ENCODE measurements at places on chromosomes 2 and 18. TPM values are rescaled to one million over a fixed set of nuclear protein-coding genes. Genes with fewer than 3 reads are reported as not detected.

GRCh38 chr2:217267758-217268157, 407.9 kb upstream of the TNP1 start:
- no peak for DNase-seq

DNA sequence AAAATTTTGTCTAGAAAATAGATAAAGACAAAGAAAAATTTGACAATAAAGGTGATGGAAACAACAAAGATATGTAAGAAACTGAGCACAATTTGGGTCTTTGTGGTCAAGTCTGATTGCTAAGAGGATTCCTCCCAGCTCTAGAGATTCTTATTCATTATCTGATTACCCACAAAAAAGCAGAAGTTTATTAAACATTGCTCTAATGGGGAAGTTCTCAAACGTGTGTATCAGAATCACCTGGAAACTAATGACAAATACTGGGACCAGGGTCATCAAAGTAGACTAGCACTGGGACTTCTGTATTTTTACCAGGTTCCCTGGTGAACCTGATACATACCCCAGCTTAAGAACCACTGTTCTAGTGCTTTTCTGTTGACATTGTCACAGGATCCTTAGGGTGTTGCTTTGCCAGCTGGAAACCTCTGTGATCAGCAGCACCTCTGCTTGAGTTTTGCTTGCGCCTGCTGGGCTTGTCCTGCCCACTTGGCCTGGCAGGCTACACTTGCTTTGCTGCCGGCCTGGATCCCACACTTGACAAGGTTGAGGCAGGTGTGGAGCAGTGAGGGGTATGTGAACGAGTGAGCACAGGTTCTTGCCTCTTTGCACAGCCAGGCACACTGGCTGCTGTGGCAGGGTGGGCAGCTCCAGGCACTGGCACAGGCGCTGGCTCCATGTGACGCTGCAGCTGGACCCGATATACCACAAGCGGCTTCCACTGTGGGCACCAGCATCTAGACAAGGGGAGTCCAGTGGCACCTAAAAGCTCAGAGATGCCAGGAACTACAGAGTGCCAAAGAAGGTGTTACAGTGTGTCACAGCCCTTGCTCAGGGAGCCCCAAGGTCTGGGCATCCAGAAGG, 6.2 kb upstream of the GORASP2 start:
- DNase-seq: no peak

DNA sequence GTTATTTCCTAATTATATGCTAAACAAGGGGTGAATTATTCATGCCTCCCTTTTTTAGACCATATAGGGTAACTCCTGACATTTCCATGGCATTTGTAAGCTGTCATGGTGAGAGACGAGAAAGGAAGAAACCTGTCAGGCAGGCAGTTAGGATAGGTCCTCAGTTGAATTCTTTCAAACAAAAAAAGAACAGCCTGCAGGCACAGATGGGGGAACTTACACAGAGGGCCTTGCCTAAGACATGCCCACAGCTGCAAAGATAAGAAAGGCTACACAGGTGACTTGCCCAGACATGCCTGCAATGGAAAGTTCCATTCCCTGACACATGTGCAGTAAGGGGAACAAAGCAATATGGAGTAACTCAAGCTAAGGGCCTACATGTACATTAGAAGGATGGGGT, 128.1 kb downstream of the TMEM163 start:
- DNase-seq: no peak

- no peak for DNase-seq
These were observed 54.2 kb upstream of the SEMA4C start for GRCh38 chr2:96923810-96924774.

DNA sequence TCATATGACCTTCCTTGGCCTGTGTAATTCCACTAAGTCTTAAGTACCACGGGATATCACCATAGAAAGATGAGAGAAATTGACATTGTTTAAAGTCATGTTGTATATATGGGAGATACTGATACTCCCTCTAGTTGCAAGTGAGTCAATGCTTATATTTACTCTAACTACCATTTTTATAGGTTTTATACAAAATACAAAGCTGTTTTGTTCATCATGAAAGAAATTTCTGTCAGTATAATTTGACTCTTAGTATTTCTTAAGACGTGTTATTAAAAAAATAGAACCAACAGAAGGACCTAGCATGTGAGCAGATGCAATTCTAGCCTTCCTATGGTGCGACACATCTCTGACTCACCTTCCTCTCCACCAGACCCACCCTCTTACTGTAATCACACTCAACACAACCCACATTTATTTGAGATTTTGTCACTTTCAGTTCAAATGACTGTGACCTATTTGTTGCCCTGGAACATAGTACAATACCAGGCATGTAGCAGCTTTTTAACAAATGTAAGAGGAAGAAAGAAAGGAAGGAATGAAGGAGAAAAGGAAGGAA, 453.1 kb downstream of the CMPK2 start:
- DNase-seq: no peak

GRCh38 chr2:119692310-119692709, 13.3 kb downstream of the TMEM177 start:
- DNase-seq: no peak

DNA sequence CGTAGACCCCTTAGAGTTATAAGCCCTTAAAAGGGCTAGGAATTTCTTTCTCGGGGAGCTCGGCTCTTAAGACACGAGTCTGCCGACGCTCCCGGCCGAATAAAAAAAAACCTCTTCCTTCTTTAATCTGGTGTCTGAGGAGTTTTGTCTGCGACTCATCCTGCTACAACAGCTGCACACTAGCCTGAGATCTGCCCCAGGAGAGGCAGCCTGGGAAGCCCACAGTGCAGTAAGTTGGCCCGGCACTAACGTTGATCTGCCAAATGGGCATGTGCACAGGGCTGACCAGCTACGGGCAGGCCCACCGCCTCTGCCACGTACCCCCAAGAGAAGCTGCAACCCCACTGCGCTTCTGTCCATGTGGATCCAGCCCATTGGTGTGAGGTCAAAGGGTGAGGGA, 8.4 kb upstream of the LIMS2 start:
- DNase-seq: no peak

DNA sequence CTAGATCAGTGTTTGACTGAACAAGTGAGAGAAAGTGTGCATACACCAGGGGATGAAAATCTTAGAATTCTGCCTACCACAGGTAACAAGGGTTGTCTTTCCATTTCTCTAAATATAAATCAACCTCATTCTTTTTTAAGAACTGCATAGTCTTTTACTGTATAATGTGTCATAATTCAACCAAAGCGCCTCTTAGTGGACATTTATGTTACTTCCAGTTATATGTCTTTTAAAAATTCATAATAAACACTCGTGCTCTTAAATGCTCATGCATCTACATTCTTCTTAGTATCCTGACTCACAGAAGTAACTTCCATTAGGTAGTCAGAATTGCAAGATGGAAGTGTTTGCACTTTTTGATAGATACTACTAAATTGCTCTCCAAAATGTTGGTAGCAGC, 76.2 kb downstream of the CHRNA1 start:
- no peak for DNase-seq

GRCh38 chr2:71298914-71299313, 32.7 kb upstream of the ZNF638 start:
- DNase-seq: no peak

GRCh38 chr18:10838553-10838952, 310.8 kb downstream of the PIEZO2 start:
- DNase-seq: no peak

DNA sequence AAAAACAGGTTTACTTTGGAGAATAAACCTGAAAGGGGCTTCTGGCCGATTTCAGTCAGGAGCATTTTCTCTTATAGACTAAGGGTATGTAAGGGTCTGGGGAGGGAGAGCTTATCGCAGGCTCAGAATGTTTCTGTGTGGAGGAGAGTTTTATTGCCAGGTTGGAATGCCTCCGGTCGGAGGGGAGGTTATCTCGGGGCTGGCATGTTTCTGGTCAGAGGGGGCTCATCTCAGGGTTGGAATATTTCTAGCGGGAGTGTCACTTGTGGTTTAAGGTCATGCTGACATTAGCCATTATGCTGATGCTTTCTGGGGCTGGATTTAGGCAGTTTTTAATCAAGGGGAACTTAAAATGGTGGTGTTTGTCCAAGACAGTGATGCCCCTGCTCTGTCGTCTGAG, 333.6 kb downstream of the METTL4 start:
- DNase-seq: no peak

- no peak for DNase-seq
These were observed 15.8 kb upstream of the EFR3B start for GRCh38 chr2:25026008-25026530.

- DNase-seq: no peak
These were observed 88.3 kb upstream of the MBOAT2 start for GRCh38 chr2:9091811-9092210.

DNA sequence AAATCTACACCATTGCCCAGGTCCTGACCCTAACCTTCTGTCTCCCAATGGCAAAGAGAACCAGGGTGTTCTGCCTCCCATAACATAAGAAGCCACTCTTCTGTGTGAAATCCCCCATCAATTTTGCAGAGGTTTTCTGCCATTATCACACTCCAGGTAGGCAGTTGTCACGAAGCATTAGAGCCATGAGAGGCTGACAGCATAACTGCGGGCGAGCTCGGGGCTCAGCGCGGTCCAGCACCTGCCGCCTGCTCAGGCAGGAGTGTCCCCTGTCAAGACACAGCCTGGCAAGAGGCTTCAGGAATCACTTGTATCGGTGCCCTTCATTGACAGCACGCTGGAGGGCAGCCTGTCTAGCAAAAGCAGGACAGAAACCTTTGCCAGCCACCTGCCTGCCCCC, 251.2 kb downstream of the SATB2 start:
- no peak for DNase-seq

GRCh38 chr2:188607501-188607900, 315.8 kb downstream of the GULP1 start:
- no peak for DNase-seq

DNA sequence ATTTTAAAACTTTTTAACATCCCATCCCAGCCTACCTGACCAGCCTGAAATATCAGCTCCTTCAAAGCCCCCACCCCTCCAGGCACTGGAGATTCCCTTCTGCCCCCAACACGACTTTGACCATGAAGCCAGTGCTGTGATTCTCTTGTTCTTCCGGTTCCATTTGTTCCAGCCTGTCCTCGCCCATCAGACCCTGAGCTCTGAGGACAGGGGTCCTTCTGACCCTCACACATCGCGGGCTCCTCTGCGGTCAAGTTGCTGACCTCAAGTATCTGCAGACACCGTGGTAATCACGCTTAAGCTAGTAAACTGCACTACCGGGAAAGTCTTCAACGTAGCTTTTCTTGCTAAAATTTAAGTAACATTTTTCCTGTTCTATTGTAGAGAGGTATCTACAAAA, 282.2 kb upstream of the SALL3 start:
- no peak for DNase-seq

DNA sequence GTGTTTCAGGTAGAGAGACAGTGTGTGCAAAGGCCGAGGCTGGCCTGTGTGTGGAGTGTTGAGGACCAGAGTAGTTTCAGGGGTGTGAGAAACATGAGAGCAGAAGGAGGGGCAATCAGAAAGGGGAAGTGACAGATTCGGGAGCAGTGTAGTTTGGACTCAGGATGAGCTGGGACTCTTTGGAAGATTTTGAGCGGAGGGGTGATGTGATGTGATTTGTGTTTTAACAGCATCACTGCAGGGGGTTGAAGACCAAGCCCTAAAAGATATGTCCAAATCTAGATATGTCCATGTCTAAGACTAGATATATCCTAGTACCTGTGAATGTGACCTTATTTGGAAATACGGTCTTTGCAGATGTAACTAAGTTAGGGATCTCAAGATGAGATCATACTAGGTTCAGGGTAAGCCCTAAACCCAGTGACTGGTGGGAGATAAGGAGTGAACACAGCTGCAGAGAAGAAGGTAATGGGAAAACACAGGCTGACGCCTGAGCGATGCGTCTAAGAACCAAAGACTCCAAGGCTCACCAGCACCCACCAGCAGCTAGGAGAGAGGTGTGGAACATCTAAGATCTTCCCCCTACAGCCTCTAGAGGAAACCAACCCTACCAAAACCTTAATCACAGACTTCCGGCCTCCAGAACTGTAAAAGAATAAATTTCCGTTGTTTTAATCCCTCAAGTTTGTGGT, 38.5 kb upstream of the MYO3B start:
- DNase-seq: no peak

ARID5A gene
- 38.2 TPM for polyA plus RNA-seq

CHRNG gene
- polyA plus RNA-seq: 167 TPM

OSBPL6 gene
- 4.6 TPM for polyA plus RNA-seq

EPB41L3 gene
- 131 TPM for polyA plus RNA-seq

MFF gene
- 66.5 TPM for polyA plus RNA-seq

PROKR1 gene
- polyA plus RNA-seq: 2.1 TPM

TFCP2L1 gene
- polyA plus RNA-seq: 0.22 TPM

UGT1A4 gene
- not detected for polyA plus RNA-seq
